ENCODE measurements at places on chromosomes 6 and 20. TPM values are rescaled to one million over a fixed set of nuclear protein-coding genes. Genes with fewer than 3 reads are reported as not detected.

ARMH2 gene
- total RNA-seq = not detected

SLC17A3 gene
- not detected for total RNA-seq

DLK2 gene
- total RNA-seq = 0.76 TPM

CPNE5 gene
- total RNA-seq = 5.0 TPM

TMC2 gene
- not detected for total RNA-seq

DNA sequence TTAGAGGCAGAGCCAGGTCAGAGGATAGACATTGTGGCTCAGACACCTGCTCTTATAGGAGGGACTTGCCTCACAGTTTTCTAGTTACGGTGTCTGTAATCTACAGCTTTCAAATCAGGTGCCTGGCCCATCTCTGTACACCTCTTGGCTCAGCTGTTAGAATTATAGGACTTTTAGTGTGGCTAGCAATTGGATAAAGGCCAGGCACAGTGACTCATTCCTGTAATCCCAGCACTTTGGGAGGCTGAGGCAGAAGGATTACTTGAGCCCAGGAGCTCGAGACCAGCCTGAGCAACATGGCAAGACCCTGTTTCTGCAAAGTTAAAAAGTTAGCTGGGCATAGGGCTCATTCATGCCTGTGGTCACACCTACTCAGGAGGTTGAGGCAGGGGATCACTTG lies 20.0 kb downstream of the BRPF3 start:
- peak; percentile 12 for DNase-seq

GRCh38 chr6:107582086-107582485 lies 92.2 kb downstream of the SOBP start:
- no peak for DNase-seq
